ENCODE measurements at places on chromosomes 6 and 20. TPM values are rescaled to one million over a fixed set of nuclear protein-coding genes. Genes with fewer than 3 reads are reported as not detected.
A peak's percentile ranks its signal among the peaks of the same experiment; 100 is the strongest.

DNA sequence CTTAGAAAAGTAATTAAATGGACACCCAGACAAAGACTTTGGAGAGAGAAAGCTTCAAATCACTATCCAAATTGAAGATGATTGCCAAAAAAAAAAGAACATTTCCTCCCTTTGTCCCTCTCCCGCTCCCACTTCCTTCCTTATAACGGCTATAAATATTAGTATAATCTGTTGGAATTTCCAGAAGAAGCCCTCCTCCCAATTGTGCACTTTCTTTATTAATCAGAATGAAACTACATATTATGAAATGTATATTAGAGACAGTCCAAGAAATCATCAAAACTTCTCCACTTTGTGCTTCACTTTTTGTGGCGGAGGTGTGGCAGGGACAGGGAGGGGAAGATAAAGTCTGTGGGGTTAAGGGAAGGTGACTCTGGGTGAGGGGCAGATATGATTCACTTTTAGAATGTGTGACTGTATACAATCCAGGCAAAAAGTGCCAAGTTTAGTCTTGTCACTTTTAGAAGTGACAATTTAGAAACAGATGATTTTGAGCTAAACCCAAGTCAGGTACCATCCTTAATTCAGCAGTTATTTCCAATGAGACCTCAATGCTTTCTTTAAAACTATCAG lies 195.0 kb upstream of the MARCKS start:
- no peak for DNase-seq

DNA sequence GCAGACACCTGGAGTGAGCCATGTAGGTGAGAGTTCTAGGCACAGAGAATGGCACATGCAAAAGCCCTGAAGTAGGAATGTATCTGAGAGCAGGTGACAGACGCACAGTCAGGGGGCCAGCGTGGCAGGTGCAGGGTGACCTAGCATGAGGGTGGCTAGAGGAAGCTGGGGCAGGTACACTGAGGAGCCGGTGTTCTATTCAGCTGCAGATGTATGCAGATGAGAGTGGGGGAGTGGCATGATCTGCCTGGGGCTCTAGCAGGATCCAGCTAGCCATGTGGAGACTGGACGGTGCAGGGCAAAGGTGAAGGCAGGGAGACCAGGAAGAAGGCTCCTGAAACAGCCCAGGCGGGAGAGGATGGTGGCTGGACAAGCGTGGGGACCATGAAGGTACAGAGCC lies 10.7 kb downstream of the PEDS1 start:
- no peak for DNase-seq

DNA sequence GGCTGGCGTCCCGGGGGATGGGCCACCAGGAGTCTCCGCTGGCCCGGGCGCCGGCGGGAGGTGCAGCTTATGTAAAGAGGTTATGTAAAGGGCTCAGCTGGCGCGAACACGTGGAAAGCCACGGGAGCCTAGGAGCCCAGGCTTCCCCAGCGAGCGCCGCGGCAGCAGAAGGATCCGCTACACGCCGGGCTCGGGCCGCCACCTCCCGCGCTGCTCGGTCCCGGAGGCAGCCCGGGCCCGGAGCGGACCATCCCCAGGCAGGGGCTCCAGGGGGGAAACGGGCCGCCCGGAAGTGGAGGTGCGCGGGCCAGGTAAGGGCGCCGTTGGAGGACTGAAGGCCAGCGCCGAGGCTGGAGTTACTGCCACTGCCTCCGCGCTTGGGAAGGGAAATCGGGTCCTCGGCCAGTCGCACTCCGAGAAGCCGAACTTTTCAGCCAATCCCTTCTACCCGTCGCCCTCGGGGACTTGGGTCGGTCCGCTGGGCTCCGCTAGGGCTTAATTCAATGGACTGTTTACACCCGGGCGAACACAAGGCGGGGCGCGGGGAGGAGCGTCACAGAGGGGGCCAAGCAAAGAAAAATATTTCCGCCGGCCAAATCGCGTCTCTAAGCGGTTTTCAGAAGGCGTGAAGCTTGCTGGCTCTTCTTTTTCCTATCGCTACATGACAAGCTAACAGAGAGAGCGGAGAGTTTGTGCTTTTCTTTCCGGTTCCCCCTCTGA lies 398 bp downstream of the STK35 start:
- DNase-seq, result peak; percentile 90

- no peak for DNase-seq
Observed at GRCh38 chr6:106692819-106693208, 63.4 kb downstream of the QRSL1 start.

- no peak for DNase-seq
Observed at GRCh38 chr6:28868873-28869272, 54.9 kb downstream of the TRIM27 start.

DNA sequence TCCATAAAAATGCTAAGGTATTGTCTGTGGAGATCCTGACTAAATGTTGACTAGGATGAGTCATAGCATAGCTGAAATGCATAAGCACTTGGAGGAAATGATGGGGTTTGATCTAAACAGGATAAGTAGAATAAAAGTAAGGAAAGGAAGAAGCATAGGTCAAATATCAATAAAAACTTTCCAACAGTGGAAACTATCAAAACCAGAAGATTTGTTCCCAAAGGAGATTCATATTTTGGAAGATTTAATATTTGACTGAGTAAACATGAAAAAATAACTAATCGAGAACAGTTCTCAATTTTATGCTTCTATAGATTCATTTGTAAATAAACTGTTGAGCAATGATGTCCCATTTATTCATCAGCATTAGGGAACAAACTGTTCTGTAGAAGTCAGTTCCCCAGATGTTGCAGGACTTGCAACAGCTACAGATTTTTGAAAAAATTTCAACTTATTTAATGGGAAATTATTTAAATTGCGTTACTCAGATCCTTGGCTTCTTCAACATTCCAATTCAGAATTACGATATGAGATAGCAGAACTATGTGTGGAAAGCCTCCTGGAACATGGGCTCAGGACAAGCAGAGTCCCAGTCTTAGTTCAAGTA lies 133.7 kb upstream of the TBX18 start:
- no peak for DNase-seq

- DNase-seq, result no peak
Observed at GRCh38 chr6:88168362-88168761, 2.2 kb upstream of the CNR1 start.

DNA sequence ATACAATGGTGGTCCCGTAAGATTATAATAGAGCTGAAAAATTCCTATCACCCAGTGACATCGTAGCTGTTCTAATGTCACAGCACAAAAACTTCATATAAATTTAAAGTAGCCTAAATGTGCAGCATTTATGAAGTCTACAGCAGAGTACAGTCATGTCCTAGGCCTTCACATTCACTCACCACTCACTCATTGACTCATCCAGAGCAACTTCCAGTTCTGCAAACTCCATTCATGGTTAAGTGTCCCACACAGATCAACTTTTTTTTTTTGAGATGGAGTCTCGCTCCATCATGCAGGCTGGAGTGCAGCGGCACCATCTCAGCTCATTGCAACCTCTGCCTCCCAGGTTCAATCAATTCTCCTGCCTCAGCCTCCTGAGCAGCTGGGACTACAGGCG lies 20.9 kb upstream of the KCNG1 start:
- DNase-seq, result no peak

- no peak for DNase-seq
Observed at GRCh38 chr6:160730911-160731310, 28.9 kb downstream of the PLG start.

GRCh38 chr6:107670792-107671199 lies 153.3 kb downstream of the SCML4 start:
- no peak for DNase-seq

DNA sequence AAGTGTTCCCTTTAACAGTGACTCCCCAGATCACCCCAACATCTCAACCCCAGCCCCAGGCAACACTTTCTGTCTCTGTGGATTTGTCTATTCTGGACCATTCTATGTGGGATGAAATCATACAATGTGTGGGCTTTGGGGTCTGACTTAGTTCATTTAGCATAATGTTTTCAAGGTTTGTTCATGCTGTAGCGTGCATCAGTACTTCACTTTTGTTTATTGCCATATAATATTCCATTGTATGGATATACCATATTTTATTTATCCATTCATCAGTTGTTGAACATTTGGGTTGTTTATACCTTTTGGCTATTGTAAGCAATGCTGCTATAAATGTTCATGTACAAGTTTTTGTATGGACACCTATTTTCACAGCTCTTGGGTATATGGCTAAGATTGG lies 31.0 kb downstream of the FOXF2 start:
- DNase-seq, result no peak

GRCh38 chr6:124090491-124090890 lies 286.8 kb downstream of the NKAIN2 start:
- DNase-seq, result no peak

GRCh38 chr20:43490038-43490437 lies 17.5 kb upstream of the L3MBTL1 start:
- DNase-seq, result no peak

DNA sequence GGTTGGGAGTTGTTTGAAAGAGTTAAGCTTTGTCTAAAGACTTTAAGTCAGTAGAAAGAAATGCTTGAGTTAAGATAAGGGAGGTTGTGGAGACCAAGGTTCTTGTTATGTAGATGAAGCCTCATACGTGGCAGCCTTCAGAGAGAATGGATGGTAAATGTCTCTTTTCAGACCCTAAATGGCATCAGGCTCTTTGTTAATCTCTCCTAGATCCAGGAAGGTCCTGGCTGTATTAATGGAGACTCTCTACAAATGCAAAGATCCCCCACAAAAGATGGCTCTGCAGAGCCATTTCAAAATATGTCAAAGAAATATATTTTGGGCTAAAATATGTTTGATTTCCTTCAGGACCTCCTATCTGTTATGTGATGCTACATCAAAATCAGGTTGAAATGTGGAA lies 161.6 kb downstream of the ADAT2 start:
- no peak for DNase-seq

- no peak for DNase-seq
Observed at GRCh38 chr6:142286088-142286409, 15.8 kb upstream of the ADGRG6 start.

GRCh38 chr20:37231947-37232630 lies 29.5 kb downstream of the GHRH start:
- no peak for DNase-seq

DNA sequence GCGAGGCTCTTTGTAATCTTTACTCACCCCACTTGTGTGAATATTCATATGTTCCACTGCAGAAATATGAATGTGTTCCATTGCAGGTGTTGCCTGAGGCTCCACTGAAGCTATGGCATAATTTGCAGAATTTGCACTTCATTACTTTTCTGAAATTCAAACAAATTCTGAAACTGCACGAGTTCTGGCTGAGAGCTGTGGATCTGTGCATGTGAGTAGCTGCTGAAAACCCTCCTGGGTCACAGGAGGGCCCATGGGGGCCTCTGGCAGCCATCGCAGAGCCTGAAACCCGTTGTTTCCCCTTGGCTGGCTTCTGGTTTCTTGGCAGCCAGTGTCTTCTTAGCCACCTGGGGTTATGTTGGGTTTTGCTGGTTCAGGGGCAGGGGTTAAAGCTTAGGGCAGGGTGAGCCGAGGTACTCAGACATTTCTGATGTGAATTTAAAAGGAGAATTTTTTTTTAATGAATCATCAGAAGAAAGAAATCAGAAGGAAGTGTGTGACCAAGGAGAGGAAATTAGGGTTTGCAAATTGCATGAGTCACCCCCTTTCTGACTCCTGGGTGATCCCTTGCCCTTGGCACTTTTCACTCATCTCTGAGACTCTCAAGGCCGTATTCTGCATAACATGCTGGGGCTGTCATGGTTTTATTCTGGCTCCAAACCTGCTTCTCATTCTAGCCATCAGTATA lies 40.6 kb downstream of the TOX2 start:
- no peak for DNase-seq

DNA sequence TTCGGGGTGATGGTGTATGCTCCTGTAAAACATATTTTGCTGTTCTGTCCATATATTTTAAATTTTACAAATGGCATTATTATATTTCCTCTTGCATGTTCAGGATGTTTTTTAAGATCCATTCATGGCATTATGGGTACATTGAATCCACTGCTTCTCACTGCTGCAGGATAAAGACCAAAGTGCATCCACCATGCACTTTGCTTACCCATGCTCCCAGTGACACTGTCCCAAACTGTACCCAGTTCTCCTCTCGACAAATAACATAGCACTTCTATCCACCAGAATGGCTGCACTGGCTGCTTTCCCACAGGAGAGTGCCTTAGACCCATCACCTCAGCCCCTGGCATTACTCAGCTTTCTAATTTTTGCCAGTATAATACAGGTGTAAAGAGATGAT lies 29.7 kb downstream of the MTRES1 start:
- DNase-seq, result no peak

DNA sequence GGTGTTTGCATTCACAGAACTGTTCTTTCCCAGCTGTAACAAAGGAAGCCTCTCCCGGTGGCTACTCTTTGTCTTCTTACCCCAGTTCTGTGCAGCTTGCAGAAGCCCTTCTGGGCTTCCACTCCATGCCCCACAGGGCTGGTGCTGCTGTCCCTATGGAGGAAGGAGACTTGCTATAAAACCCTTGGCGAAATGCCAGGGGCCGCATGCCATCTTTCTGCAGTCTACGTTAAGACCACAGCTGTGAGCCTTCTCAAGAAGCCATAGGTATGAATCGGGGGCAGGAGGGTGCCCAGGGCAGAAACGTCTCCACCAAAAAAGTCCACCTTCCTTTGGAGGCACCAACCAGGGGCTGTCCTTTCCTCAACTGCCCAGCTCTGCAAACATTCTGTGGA lies 60.7 kb downstream of the PRND start:
- no peak for DNase-seq

GRCh38 chr6:141041596-141042087 lies 1091.1 kb upstream of the GJE1 start:
- DNase-seq, result no peak

- no peak for DNase-seq
Observed at GRCh38 chr6:9007027-9007426, 571.7 kb upstream of the SLC35B3 start.

- no peak for DNase-seq
Observed at GRCh38 chr6:107793191-107793590, 30.9 kb downstream of the SCML4 start.

GRCh38 chr6:41078101-41078500 lies 5.3 kb downstream of the NFYA start:
- no peak for DNase-seq

DNA sequence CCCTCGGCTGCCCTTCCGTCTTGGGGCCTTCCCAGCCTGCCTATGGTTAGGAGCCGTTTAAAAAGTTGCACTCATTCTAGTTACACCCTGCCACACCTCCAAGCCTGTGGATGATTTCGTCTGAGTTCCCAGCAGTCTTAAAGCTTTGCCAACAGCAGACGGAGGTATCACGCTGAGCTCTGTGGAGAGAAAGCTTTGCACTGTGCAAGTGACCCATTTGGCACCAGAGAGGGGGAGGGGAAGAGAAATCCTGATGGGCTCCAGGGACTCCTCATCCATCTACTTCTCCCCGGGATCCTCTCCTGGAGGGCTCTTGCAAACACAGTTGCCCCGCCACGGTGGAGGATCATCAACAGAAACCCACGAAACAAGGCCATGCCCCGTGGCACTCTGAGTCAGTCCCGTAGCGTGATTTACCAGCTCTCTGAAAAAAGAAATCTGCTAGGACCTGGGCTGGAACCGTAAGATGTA lies 98.8 kb upstream of the CITED2 start:
- DNase-seq, result peak; percentile 51

Gene CAGE1
- total RNA-seq, result not detected

Gene RIPOR3
- total RNA-seq, result 6.1 TPM

Gene UBD
- total RNA-seq, result 0.60 TPM

Gene TNF
- not detected for total RNA-seq
